Ovary (tissue), 10 donors: ENCODE measurements at places on chromosomes 3 and 15.
A peak's percentile ranks its signal among the peaks of the same experiment; 100 is the strongest.

DNA sequence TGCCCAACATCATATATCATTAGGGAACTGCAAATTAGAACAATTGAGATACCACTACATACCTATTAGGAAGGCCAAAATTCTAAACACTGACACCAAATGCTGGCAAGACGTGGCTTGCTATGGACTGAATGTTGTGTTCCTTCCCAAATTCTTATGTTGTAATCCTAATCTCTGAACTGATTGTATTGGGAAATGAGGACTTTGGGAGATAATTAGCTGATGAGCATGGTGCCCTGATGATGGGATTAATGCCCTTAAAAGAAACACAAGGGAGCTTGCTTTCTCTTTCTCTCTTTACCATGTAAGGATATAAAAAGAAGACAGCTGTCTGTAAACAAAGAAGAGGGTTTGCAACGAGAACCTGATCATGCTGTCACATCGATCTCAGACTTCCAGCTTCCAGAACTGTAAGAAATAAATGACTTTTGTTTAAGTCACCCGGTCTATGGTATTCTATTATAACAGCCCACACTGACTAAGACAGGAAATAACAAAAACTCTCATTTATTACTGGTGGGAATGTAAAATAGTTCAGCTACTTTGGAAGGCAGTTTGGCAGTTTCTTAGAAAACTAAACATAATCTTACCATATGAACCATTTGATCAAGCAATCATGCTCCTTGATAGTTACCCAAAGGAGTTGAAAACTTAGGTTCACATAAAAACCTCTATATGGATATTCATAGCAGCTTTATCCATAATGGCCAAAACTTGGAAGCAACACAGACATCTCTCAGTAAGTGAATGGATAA, 458.3 kb upstream of the CBLB start:
- no peak for DNase-seq

DNA sequence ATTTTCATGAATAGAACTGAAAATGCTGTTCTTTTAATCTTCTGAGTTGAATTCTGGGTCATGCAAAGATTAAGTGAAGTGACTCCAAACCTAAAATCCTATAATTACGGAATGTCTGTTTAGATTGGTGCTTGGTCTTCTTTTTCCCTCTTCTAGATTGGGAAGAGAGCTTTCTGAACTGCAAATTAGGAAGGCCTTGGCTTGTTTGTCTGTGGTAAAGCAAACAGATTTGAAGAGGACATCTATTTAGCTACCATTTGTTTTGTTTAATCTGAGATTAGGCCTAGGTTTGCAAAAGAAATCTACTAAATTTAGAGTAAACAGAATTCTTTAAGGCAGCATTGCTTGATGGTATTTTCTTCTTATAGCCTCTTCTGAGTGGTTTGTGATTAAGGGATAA, 23.5 kb downstream of the PAQR9 start:
- DNase-seq: no peak

DNA sequence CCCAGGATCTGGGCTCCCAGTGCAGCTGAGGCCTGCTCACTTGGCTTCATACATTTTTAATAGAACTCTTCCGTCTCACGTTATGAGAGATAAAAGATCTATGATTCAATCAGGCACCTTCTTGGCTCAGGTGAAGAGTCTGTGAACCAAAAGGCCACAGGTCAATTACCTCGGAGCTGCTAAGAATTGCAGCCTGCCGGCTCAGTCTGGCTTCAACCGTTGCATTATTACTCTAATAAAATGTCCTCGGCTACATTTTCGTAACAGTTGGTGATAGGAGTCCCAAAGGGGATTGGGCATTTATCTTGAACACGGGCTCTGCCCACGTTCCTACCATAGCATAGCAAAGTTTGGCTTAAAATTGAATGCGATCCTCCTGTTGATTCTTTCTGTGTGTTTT, 176.3 kb downstream of the SLCO3A1 start:
- no peak for DNase-seq

- no peak for DNase-seq
These were observed 95.2 kb upstream of the PLXNA1 start for GRCh38 chr3:126887686-126888085.

DNA sequence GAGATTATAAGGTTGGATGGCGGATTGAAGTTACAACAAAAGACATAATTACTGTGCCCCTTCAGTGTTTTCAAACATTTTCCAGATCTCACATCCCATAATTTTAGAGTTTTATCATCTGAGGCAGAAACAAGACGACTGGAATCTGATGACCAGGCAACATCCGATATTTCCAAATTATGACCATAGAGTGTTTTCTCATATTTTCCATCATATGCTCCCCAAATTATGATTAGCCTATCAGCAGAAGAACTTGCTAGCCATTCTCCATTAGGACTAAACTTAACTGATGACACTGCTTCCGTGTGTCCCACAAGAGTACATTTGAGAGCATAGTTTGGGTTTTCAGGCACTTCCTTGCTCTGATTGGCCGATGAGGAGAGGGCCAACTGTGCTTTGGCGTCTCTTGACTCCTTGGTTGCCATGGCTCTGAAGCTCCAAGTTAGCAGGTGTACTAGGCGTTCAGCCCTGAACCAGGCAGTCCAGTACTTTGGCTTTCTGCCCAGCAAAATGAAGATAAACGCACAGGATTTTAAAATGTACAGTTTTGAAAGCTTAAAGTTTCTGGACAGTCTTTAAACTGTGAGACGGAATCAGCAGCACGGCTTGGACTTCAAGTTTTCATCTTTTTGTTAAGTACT, 638 bp downstream of the WDR5B start:
- DNase-seq: no peak

DNA sequence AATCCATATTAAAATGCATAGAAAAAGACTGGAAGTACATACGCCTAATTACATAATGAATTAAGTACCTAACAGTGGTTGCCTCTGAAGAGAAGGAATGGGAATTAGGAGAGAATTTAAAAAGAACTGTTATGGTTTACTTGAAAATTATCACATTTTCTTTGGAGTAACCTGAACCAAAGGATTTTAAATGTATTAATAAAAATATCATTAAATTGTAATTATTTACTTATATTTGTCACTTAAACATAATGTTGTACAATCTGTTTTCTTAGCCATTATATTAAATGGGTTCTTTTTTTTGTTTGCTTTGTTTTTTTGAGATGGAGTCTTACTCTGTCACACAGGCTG, 114.2 kb upstream of the SLC7A14 start:
- no peak for DNase-seq

- DNase-seq: no peak
These were observed 70.5 kb upstream of the KLHL25 start for GRCh38 chr15:85865070-85865684.

GRCh38 chr3:119333773-119334509, 39.8 kb downstream of the ARHGAP31 start:
- peak; percentile 33 for DNase-seq

- DNase-seq: no peak
These were observed 2.0 kb downstream of the MST1R start for GRCh38 chr3:49901366-49902339.

DNA sequence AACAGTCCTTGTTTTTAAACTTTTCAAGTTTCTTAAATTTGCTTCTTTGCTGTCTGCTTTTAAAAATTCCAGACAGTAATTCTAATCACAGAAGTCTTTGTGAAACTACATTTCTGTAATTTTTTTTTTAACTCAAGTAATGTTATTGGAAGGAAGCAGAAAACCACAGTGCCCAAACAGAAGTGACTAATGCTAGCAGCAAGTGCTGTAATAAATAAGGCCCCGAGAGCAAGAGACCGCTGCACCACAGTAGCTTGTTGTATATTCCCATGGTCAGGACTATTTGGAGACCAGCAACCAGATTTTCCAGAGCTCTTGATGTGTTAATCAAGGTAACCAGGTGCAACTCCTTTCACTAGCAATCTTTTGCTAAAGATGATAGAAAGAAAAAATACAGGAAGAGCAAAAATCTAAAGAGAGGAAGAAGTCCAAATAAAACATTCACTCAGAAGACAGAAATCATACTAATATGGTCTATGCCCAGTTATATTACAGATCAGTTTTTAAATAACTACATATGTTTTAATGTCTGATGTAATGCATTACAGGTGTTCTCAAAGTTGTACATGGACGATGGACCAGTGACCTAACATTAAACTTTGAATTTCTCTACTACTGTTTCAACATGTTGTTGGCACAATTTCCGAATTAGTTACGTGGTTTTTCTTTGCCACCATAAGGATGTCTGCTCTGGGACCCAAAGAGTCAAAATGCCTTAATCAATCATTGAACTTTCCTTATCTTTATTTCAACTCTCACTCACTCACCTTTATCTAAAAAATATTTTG, 36.4 kb downstream of the WWTR1 start:
- DNase-seq: no peak

DNA sequence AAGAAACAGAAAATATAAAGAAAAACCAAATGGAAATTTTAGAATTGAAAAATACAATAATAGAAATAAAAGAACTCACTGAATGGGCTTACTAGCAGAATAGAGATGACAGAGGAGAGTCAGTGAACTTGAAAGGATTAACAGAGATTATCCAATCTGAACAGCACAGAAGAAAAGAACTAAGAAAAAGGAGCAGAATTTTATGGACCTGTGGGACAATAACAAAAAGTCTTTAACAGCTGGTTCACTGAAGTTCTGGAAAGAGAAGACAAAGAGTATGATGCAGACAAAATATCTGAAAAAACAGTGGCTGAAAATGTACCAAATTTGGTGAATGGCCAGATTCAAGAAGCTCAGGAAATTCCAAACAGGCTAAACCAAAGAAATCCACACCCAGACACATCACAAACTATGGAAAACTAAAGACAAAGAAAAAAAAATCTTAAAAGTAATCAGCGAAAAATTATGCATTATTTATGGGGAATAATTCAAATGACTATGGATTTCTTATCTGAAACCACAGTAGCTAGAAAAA, 9.7 kb upstream of the GNB5 start:
- no peak for DNase-seq

DNA sequence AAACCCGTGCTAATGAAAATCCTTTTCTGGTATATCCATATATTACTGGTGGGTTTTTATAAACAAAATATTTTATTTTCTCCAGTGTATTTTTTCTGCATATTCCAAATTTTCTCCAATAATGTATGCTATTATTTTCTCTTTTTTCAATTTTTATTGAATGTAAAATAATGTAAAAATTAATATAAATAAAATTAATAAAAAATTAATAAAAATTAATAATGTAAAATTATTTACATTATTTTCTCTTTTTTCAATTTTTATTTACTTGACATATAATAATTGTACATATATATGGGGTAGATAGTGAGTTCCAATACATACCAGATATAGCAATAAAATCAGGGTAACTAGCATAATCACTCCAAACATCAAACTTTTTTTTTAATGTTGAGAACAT, 56.4 kb downstream of the OXSM start:
- DNase-seq: no peak

DNA sequence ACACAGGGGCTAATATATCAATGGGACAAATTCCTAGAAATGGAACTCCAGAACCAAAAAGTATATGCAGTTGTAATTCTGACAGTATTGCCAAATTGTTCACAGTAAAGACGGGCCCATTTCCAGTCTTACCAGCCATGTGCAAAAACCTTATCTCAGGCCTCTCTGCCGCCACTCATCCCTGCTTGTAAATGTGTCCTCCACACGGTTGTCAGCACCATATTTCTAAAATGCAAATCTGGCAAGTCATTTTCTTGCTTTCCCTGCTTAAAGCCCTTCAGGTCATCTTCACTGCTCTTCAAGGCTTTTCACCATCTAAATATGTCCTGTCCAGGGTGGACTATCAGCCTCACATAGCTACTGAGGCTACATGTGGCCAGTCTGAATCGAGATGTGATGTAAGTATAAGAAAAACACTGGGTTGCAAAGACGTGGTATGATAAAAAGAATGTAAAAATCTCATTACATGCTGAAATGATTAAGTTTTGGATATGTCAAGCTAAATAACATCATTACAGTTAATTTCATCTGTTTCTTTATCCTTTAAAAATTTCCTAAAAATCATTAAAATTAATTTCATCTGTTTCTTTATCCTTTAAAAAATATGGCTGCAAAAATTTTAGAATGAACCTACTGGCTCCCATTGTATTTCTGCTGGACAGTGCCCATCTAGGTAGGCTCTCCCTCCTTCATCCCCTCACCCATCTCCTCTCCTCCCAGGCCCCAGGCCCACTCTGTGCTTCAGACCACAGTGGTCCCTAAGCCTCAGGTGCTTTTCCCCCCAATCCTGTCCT, 980 bp downstream of the PARP9 start:
- DNase-seq: no peak

GRCh38 chr3:40572588-40572987, 47.8 kb downstream of the ZNF621 start:
- no peak for DNase-seq

DNA sequence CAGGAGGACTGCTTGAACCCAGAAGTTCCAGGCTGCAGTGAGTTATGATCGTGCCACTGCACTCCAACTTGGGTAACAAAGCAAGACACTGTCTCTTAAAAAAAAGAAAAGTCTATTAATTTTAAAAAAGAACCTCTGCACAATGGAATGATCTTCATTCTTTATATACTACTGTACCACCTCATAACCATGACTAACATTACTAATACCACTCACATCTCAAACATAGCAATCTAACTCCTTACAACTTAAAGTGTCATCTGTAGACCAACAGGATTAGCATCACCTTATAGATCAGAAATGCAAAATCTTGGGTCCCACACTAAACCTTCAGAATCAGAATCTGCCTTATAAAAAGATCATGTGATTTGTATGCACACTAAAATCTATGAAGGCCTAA, 48.8 kb upstream of the MAP4 start:
- no peak for DNase-seq

DNA sequence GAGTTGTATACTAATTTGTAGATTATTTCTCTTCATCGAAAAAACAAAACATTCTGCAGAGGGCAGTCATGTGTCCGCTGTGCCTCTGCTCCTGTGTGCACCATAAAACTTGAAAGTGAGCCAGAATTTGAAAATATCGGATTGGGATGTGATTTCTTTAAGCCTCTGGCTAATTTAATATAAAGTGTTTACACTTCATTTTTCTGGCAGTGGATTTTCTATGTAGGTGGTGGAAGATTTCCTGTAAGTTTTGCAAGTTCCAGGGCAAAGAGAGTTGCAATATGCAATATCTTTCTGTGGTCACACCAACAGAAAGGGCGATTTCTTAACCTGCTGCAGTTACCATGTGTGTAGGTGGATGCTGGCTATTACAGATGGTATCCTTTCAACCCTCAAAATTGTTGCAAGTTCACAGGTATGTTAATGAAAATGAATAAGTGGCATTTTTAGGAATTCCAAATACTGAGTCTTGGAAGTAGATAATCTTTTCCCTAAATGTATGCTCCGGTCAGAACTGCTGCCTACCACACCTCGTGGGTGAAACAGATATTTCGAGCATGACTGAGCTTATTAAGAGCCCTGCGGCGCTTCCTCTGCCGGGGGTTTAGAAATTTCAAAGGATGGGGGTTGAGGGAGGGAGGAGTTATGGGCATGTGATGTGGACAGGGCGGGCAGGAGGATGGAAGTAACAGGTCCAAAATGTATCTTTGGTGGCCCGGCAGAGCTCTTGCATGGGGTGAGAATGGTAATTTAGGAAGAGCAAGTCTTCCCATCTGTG, 134.0 kb downstream of the PGPEP1L start:
- no peak for DNase-seq

DNA sequence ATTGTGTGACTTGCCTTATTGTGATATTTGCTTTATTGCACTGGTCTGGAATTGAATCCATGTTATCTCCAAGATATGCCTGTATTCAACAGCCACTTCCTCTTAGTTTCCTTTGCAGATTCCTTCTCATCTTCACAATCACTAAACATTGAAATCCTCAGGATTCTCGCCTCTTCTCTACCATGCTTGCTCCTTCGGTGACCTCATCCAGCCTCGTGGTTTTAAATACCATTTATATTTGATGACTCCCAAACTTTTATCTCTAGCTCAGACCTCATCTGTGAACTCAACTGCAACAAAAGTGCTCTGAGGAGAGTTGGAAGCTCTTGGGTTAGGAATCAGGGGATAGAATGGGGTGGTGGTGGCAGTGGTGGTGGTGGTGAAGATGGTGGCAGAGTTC, 19.9 kb downstream of the POLR2M start:
- no peak for DNase-seq
